ENCODE measurements at places on chromosomes 6 and 20.

DNA sequence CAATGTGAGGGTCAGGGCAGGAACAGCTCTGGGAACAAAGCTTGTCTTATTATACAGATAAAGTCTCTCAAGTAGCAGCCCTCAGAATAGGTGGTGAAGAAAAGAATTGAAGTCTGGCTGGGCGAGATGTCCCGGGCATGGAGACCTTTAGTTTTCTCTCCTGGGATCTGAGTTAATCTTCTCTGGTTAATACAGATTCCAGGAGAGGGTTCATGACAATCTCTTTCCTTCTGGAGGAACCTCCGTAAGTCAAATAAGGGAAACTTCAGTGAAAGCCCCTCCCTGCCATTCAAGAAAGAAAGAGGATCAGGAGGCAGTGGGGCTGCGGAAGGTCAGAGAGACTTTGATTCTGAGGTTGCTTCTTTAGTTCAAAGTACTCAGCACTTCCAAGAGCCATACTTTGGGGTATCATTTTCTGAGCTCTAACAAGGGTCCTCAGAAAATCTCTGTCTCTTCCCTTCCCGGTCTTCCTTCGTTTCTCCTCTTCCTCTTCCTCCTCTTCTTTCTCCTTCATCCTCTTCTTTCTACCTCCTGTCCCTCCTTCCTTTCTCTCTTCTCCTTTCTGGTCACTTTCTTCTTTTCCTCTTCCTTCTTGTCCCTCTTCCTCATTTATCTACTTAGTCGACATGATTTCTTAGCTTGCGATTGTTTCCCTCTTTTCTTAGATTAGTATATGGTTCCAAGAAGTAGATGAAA lies 4.6 kb upstream of the ZNF184 start:
- no peak for DNase-seq

DNA sequence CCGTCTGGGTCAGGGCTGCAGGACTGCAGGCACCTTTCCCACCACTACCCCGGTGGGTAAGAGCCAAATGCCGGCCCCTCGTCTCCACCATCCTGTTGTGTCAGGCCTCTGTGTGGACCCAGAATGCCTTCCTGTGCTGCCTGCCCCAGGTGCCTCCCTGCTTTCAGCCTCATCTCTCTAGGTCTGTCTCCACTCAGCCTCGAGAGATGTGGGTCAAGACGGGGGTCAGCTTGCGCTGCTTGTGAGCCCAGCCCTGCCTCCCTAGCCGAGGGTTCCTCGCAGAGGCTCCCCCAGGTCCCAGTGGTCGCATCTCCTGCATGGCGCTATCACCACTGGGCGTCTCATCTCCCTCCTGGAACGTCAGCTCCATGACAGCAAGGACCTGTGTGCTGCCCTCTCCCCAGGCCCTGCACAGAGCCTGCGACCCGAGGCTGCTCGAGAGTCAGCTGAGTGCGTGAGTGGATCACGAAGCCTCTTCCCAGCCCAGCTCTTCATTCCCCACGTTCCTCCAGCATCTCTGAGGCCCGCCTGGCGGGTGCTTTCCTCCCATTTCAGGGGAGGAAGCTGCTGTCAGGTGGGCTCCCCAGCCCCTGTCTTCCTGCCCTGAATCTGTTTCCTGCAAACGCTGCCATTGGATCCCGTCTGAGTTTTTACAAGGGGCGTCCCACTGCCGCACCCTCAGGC lies 38.7 kb upstream of the ZBP1 start:
- DNase-seq: no peak

- no peak for DNase-seq
Observed at GRCh38 chr6:24630856-24631505, 15.0 kb downstream of the KIAA0319 start.

GRCh38 chr20:49706630-49707091 lies 7.0 kb downstream of the B4GALT5 start:
- peak; percentile 8 for DNase-seq

DNA sequence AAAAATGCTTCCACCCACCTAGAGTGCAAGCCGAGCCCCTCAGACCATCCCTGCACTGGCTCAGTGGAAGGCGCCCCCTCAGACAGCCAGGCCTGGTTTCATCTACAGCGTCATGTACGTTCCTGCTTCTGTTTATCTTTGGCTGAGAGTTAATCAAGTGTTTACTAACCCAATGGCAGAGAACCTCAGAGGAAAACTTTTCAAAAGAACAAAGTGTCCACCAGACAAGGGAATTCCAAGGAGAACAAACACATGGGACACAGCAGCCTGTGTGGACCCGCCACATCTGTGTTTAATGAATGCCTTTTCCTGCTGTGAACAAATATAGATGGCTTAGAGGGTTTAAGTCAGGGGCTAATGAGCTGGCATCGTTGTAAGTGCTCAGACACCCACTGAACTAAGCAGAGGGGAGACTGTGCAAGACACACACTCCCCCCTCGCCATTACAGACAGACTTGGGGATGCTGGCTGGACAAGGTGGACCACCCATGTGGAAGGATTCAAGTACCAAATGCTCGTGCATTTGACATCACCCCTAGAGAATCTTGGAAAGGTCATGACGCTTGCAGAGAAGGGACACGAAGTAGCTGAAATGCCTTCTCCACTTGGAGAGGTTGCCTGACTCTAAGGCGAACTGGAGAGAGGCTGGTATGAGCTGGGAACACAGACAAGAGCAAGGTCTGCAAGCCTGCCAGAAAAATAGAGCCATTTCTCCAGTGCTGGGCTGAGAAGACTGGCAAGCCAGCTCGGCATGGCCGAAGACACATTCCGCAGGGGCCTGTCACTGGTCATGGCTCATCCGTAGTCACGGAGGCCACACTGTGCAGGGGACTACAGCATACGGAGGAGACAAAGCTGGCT lies 53.5 kb upstream of the NXT1 start:
- no peak for DNase-seq

DNA sequence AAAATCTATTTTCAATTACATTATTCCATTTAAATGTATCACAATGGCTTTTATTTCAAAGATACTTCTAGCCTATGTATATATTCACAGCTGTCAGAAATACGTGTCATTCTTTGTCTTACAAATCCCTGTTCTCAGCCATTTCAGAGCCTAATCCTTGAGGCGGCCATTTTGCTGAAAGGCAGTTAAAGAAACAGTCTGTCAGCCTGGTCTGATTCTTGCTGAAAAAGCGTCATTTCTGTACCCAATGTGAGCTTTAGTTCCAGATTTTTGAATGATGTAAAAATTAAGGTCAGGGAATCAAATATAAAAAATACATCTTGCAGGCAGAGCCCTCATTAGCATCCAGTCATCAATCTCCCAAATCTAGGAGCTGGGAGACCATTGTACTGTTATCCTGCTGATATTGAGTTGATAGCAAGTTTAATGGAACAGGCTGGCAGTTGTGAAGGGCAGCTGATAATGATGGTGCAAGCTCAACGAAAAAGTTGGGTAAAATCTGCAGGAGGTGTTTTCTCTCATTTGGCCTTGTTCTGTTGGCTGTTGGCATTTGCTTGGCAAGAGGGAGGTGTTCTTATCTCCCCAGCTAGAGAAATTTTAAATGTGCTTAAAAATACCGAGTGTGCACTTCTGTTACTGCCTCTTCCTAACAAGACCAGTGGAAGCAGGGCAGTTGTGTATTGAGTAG lies 314.8 kb downstream of the SOX4 start:
- DNase-seq: no peak

- no peak for DNase-seq
Observed at GRCh38 chr20:61769286-61769832, 296.3 kb downstream of the TAF4 start.

DNA sequence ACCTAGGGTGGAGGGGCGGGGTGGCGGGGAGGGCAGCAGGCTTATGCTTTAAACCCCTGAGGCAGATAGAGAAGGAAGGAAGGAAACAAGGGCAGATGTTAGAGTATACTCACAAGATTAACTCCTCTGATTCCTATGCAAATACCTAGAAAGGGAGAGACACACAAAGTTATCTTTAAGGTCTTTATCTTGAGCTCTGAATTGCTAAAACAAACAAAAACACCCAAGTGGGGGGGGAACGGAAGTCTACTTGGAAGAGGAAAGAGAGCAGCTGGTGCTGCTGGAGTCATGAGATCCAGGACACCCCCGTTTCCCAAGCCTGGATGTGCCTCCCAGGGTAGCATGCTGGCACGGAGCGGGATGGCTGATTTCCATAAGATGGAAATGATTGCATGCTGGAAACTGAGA lies 43.4 kb downstream of the PLAGL1 start:
- no peak for DNase-seq

DNA sequence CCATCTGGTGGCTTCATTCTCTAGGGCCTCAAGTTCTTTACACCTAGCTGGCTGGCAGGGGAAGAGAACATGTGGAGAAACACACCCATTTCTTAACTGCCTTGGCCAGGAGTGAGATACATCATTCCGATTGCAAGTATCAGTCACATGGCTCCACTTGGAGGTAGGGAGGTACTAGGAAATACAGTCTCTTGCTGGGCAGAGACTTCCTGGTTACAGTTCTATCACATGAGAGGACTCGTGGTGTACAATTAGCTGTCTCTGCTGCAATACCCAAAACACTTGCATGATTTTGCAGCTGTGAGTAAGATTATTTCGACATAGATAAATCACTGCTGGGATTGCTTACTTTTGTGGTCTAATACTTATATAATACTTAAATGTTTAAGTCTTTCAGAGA lies 51.1 kb downstream of the GTF2H5 start:
- DNase-seq: no peak

DNA sequence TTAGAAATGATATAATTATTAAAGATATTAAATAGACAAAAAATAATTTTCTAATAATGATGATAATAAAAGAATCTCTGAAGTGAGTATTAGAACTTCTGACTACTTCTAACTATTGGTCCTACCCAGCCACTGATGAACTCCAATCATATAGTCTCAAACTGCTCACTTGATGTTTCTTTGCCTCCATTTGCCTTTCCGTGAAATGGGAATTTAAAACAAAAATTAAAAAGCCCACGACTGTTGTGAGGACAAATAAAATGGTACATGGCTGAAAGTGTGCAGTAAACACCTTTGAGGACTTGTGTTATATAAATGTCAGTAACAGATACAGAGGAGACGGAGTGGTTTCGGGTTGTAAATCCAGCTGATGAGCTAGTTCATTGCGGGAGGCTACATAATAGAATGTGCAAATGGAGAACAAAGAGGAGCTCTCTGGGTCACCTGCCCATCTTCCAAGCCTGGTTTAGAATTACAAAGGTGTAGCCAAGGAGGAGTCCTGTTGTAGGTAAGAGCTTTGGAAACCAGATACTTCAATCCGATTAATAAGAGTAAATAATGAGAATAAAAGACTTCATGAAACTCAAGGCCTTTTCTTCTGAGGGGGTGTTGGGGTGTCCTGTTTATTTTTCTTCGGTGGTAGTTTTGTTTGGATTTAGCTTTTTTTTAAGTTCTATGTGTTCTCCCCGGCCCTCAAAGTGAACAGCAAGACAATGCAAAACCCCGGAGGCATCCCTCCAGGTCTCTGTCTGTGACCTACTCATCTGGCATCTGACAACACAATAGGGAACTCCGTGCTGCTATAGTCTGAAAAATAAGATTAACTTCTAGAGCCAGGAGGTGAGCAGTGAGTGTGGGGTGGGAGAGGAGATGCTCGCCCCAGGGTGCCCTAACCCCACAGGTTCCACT lies 4.4 kb upstream of the PXDC1 start:
- no peak for DNase-seq

- DNase-seq: no peak
Observed at GRCh38 chr20:31652917-31653396, 15.2 kb downstream of the COX4I2 start.

DNA sequence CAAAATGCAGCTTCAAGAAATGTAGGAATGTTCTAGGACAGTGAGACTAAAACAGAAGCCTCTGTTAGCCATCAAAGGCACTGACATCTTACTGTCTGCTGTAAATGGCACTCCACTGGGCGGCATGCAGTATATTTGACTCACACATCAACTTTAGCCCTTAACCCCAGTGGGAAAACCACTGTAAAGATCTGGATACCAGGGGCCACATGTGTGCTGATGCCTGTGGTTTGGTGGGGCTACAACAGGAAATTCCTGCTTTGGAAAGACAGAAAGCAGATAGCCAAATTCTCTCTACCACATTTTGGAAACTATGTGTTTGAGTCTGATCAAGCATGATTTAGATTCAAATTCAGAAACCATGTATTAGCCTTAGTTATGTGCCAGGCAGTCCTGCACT lies 4.3 kb downstream of the PFDN4 start:
- DNase-seq: no peak

DNA sequence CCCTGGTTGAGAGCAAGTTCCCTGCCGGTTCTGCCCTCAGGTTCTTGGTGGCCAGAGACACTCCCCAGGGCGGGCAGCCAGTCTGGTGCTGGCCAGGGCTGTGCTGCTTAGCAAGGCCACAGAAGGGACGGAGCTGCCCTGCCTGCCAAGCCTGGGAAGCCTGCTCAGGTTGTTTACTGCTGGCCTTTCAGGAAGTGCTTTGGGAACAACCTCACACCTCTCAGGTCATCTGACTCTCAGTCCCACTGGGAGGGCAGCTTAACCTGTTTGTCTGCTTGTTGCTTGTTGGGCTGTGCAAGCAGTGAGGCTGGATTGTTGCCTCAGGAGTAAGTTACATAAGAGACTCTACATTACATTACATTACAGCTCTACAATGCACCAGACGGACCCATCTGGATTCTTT lies 75.8 kb upstream of the AFDN start:
- no peak for DNase-seq

GRCh38 chr6:107539409-107539808 lies 49.5 kb downstream of the SOBP start:
- no peak for DNase-seq

DNA sequence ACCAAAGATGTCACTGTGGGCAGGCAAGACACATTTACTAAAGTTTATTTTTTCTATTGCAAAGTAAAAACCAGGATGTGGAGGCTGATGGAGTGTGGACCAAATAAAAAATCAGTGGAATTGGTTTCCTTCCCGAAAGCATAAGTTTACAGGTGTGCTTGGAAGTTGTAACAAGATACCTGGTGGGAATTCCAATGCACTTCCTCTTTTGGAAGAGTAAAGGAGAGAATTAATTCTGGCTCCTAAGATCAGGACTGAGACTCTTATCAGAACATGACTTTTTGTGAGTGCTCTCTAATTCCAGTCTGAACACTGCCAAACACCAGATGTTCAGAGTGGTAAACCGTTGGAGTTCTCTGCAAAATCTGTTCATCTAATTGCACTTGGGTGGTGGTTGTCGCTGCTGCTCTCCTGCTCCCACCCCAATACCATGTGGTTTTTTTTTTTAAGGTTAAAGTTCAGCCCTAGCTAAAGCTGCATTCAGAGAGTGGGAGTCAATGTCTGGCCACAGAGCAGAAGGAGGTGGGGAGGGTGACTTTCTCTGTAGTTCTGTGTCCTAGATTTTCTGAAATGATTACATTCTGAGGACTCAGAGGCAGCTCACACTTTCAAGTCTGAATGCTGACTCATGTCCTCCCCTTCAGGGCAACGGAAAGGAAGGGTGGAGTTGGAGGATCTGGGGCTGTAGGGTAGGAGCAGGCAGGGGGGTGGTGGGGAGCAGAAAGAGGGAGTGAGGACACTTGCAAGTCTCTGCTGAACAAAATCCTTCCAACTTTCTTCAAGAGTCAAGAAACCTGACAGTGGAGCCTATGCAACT lies 275.8 kb upstream of the PRDM1 start:
- no peak for DNase-seq

- DNase-seq: no peak
Observed at GRCh38 chr6:104404377-104404776, 455.3 kb downstream of the HACE1 start.
